Gastroesophageal sphincter (tissue), 4 donors: ENCODE measurements at places on chromosomes 3 and 15. TPM values are rescaled to one million over a fixed set of nuclear protein-coding genes. Genes with fewer than 3 reads are reported as not detected.

Gene ZNF774
- 1.1 TPM for total RNA-seq

Gene SCAANT1
- not detected for total RNA-seq

Gene TIMP4
- total RNA-seq: 29.3 TPM

Gene SLC2A2
- not detected for total RNA-seq

Gene GALNT15
- total RNA-seq: 155 TPM

Gene LRRC31
- total RNA-seq: not detected

Gene POPDC2
- 51.4 TPM for total RNA-seq

Gene NTRK3
- total RNA-seq: 1.2 TPM

Gene LRRC3B
- 0.37 TPM for total RNA-seq

Gene TRA2B
- 87.1 TPM for total RNA-seq

Gene CHRFAM7A
- 0.27 TPM for total RNA-seq

Gene C3orf22
- total RNA-seq: not detected

Gene RTP4
- total RNA-seq: 0.32 TPM

Gene LMAN1L
- not detected for total RNA-seq

Gene NUSAP1
- total RNA-seq: 4.6 TPM

Gene NOX5
- total RNA-seq: 0.12 TPM

Gene IL17RE
- total RNA-seq: 0.78 TPM

Gene AHSG
- total RNA-seq: not detected

Gene STAB1
- total RNA-seq: 167 TPM

Gene ARPP21
- 0.46 TPM for total RNA-seq

Gene RYR3
- 7.7 TPM for total RNA-seq

Gene DAZL
- total RNA-seq: not detected

Gene CPN2
- not detected for total RNA-seq

Gene COL6A6
- not detected for total RNA-seq

Gene LDHAL6B
- not detected for total RNA-seq

Gene MST1
- 3.4 TPM for total RNA-seq

Gene SLC12A8
- total RNA-seq: 2.3 TPM

Gene CCNL1
- 32.7 TPM for total RNA-seq

Gene CAV3
- not detected for total RNA-seq

Gene CCDC39
- not detected for total RNA-seq

Gene ACOX2
- 17.3 TPM for total RNA-seq

Gene SEMA3B
- 47.0 TPM for total RNA-seq

Gene GRIP2
- total RNA-seq: 0.27 TPM

Gene CDHR4
- total RNA-seq: not detected

Gene LTK
- not detected for total RNA-seq

Gene FANCD2
- total RNA-seq: 2.5 TPM

Gene IL20RB
- total RNA-seq: 1.2 TPM

Gene TRAT1
- total RNA-seq: 1.2 TPM

Gene CHAC1
- 0.54 TPM for total RNA-seq

Gene UMPS
- 24.3 TPM for total RNA-seq

Gene CHST2
- 8.5 TPM for total RNA-seq
